T-helper 9 cell (primary cell): ENCODE measurements at places on chromosomes 4 and X.
A peak's percentile ranks its signal among the peaks of the same experiment; 100 is the strongest.

- DNase-seq: no peak
Measured at GRCh38 chrX:49956313-49956712, 33.9 kb downstream of the CLCN5 start.

- no peak for DNase-seq
Measured at GRCh38 chr4:118741301-118741855, 56.2 kb downstream of the METTL14 start.

DNA sequence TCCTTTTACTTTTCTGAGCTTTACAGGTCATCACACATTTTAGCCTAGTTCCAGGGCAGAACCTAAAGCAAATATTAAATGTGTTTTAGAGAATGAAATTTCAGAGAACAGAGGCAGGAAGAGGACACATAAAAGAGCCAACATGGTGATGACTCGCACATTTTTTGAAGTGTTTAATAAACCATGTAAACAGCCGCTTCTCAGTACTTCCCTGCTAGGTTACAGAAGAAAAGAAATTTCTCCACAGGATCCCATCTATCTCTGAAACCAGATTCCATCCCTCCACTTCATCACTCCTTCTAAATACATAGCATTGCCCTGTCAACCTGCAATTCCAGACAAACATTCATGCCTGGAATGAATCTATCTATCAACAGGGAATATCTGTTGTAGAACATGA is 949.5 kb upstream of the PCDH7 start:
- DNase-seq: no peak

DNA sequence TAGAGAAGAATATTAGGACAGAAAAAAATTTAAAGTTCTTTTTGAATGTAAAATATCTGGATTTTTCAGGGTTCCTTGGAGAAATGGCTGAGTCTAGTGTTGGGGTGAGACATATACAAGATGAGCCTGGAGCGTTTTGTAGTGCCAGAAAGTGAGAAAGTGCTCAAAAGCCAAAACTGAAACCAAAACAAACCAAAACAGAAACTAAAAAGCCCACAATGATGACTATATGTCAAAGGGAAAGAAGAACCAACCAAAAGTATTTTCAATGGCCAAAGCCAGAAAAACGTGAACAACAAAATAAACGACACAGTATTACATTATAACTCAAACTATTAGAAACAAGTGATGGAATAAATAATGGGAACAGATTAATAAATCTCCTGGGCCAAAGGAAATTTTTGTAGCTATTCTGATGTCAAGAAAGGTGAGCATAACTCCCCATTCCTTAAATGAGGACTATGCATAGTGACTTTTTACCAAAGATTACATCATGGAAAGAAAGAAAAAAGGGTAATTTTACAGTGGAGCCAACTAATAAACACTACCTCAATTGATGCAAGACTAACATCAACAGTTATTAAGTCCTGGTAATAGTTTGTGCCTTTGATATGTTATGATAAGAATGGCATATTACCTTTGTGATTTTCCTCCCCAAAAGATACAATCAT is 1137.6 kb downstream of the C4orf33 start:
- no peak for DNase-seq

- DNase-seq: no peak
Measured at GRCh38 chrX:38570396-38570795, 9.1 kb downstream of the TSPAN7 start.

GRCh38 chr4:112142182-112142581 is 3.1 kb upstream of the FAM241A start:
- DNase-seq: no peak

GRCh38 chr4:158768555-158769174 is at the start of gene FNIP2:
Gene FNIP2, plus strand, starts transcription at chr4:158769026. Its CDS starts 187 bp downstream, at chr4:158769213.
- DNase-seq: peak; percentile 68

DNA sequence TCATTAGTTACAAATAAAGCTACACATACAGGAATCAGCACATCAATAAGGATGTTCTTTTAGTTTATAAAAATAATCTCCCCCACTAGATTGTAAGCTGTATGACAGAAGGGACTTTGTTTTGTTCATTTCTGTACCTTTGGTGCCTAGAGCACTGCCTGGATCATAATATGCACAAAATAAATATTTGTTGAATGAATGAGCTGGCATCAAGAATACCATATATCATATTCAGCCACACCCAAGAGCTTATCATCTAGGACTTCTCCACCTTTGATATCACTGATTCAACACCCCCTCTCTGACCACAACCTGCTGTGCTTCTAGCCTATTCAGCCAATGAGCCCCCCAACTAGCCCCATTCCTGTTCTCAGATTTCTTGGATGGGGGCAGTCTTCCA is 10.6 kb downstream of the SYTL4 start:
- DNase-seq: no peak

DNA sequence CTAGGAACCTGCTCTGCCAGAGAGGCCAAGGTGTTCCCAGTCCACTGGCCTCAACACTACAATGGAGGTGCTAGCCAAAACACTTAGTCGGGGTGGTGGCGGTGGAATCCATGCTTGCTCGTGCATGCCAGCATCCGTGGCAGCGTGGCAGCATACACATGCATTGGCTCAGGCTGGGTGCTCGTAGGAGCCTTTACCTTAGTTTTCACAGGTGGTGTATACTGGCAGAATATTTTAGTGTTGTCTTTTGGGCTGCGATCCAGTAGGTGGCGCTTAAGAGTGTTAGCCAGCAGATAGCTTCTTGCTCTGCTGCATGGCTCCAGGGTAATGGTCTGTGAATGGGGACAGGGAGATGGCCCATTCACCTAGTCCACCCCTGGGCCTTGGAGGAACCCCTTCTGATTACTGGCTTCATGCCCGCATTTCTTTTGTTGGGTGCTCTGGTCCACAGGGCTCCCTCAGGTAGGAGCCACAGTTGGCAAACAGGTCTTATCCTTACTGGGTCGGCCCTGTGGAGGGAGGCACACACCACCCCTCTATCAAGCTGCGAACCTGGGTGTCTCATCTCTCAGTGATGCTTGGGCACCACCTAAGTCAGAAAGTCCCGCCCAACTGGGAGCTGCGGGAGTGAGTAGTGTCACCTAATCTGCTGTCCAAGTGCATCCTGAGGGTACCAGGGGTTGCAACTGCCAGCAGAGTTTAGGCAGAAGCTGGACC is 40.0 kb downstream of the RIPPLY1 start:
- peak; percentile 4 for DNase-seq

- DNase-seq: no peak
Measured at GRCh38 chr4:182786991-182787390, 130.2 kb downstream of the DCTD start.

DNA sequence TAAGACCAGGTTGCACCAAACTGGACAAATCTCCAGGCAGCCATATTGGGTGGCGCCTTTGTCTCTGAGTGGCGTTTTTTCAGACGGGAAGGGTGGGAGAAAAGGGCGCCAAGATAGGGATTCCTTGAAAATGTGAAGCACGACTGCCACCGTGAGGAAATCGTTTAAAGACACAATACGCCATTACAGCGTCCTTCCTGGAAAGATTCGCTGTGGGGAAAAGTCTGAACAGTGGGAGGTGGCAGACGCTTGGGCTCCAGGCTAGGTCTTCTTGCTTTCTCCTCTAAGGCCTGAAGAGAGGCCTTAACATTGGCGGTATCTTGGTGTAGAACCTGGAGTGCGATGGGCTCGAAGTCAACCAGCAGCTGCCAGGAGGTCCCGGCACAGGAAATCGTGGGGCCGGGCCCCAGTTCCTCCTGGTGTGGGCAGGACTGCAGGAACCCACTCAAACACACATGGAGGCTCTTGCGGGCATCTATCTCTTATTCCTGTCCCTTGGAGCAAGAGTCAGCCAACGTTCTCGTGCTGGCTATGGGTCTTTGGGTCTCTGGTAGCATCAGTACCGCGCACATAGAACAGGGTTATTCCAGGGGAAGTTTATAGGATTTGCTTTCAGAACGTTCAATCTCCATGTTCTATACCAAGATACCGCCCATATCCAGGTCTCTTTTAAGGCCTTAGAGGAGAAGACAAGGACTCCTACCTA is 208.8 kb downstream of the OR13H1 start:
- DNase-seq: peak; percentile 71

DNA sequence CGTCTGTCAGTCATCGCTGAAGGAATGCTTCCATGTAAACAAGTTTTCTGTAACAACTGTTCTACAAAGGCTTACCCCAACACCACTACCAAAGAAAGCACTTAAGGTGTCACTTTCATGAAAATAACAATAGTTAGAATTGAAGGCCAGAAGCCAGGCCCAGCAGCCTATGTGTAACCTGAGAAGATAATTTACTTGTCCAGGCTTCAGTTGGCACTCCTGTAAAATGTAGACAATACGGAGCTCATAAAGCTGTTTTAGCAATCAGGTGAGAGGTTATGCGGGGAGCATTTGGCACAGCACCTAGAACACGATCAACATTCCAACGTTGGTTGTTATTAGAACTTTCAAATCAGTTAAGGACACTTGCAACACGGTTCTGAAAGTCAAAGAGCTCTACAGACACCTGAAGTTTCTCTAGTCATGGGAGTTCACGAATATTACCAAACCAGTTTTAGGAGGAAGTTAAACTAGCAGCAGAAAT is 15.7 kb downstream of the ADGRA3 start:
- DNase-seq: no peak

DNA sequence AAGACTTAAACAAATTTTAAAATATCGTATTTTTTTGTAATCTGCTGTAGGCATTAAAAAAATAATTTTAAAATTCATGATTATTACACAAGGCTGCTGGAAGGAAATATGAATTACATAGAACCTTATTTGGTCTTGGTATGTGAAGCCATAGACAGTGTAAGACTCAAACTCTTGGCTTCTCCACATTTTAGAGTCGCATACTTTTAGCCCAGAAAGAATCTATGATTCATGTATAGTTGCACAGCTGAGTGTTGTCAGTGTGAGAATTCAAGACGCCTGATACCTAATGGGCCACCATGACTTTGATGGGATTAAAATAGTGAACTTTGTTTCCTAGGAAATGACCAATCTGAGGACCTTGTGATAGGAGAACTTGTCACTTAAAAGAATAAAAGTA is 1.4 kb downstream of the INTU start:
- DNase-seq: no peak

DNA sequence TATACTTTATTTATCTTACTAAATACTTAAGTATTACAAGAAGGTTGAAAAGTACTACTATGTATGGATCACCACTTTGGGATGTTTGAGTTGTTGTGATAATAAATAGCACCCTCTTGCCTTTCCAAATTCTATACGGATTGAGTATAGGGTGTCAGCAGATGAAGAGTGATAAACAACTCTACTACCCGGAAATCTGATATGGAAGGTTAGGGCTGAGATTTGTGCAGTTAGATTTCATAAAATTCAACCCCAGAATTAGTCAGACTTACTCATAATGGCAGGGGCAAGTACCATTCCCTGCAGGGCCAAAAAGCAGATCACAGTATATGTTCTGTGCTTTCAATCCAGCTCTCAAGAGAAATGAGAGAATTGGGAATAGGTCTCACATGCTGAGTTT is 1008.9 kb upstream of the PCDH7 start:
- no peak for DNase-seq

GRCh38 chr4:174056959-174057358 is 226.5 kb downstream of the FBXO8 start:
- DNase-seq: no peak

DNA sequence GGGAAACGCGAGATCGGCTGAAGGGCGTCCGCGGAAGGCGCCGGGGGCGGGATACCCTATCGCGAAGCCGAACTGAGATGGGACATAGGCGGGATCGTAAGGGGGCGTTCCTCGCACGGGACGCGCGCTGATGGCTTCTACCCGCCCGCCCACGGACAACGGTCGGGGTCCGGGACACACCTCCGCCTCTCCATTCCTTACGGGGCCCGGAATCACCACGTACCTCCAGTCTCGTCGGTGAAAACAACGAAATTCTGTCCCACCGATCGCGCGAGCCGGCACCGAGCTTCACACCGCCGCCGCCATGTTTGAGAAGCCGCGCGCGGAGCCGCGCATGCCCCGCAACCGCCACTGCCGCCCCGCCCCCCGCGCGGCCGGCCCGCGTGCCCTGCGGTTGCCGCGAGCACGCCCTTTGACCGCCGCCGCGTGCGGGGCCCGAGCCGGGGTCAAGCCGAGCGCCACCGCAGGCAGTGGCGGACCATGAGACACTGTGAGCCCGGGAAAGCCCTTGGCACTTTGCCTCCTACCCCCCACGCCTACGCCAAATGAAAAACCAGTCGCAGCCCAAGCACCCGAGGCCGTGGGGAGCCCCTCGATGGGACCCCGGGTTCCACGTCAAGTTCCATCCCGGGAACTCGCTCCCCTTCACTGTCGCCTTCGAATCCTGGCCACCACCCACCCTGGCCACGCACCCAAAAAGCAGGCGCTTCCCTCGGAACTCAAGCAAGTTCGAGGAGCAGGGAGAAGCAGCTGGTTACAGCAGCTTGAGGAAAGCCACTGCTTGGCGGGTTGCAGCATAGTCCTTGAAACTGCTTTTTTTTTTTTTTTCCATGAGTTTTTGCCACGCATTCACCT is at the start of gene SCML2:
SCML2 (minus strand) TSS at position 320 of the 855 bp plus-strand sequence. CDS start 20,617 bp downstream, outside the sequence.
- DNase-seq: peak; percentile 10

GRCh38 chrX:78496483-78496882 is 162.6 kb downstream of the RTL3 start:
- no peak for DNase-seq

DNA sequence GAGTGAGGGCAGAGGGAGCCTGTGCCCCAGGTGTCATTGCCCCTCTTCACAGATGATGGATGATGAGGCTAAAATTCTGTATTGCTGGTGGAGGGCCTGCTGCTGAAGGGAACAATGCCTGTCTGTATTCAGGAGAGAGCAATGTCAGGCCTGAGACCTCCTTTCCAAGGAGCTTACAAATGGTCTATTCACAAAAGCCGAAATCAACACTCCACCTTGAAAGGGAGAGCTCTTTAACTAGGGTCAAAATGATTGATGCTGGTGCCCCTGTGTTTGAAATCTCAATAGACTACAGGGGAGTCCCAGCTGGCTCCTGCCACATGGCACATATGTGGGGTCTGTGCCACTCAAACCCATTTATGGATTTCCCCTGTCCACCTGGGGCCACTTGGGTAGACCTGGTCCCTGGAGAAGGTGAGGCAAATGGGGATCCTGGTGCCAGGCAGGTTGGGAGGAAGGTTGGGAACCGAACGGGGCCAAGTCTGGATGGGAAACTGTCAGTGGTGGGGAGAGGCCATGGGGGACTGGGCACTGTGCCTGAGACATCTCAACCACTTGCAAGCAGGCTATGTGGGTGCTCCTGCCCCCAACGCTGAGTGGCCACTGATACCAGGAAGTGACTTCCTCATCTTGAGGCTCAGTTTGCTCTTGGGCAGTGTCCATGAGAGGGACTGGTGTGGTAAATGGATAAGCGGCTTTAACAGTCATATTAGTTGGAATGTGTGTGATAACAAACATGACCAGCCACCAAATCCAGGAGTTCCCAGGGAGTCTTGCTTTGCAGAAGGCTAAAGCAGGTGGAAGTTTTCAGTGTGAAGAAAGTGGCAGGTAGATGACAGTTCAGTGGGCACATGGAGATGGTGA is 223.8 kb upstream of the PSAPL1 start:
- DNase-seq: no peak
